ENCODE measurements at places on chromosomes 4 and X.

GRCh38 chr4:60948008-60948407 lies 252.1 kb upstream of the ADGRL3 start:
- no peak for DNase-seq

GRCh38 chrX:13761606-13762414 lies 27.3 kb downstream of the OFD1 start:
- DNase-seq: no peak

DNA sequence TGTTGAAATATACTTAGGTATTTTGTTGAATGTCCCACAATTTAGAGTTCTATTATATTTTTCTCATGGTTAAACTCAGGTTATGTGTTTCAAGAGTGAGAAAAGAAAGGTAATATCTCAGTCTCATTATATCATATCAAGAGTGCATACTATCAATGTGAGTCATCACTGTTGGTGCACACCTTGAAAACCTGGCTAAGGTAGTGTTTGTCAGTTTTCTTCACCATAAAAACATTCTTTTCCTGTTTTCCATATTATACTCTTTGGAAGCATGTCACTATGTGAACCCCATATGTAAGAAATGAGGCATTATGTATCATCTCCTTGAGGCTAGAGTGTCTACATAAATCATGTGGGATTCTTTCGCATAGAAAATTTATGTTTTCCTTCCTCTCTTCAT lies 307.6 kb upstream of the CTSO start:
- no peak for DNase-seq

DNA sequence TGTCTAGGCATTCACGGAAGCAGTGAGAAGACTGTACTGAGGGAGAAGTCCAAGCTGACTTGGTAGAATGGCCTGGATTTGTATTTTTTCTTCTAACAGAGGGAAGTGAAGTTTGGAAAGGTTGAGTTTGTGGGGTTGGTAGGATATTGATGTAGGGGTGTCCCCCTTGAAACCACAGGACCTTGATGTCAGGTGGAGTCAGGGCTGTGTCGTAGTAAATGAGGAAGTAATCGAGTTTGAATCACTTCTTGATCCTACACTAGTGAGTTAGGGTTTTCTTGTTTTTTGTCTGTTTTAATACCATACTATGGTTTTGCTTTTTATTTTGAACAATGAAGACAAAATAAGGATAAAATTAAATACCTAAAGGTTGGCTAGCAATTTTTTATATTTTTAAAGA lies 30.1 kb upstream of the ANAPC4 start:
- DNase-seq: no peak
